Mesenteric fat pad (tissue), 1 donor: ENCODE measurements at places on chromosomes 16 and 17. TPM values are rescaled to one million over a fixed set of nuclear protein-coding genes. Genes with fewer than 3 reads are reported as not detected.

The ITPRIPL2 gene
- 89.8 TPM for total RNA-seq

The MILR1 gene
- total RNA-seq = 15.5 TPM

The PPY gene
- total RNA-seq = not detected

The C17orf113 gene
- 0.13 TPM for total RNA-seq

The ABCA6 gene
- 106 TPM for total RNA-seq
